ENCODE measurements at places on chromosomes 6 and 20.
A peak's percentile ranks its signal among the peaks of the same experiment; 100 is the strongest.

DNA sequence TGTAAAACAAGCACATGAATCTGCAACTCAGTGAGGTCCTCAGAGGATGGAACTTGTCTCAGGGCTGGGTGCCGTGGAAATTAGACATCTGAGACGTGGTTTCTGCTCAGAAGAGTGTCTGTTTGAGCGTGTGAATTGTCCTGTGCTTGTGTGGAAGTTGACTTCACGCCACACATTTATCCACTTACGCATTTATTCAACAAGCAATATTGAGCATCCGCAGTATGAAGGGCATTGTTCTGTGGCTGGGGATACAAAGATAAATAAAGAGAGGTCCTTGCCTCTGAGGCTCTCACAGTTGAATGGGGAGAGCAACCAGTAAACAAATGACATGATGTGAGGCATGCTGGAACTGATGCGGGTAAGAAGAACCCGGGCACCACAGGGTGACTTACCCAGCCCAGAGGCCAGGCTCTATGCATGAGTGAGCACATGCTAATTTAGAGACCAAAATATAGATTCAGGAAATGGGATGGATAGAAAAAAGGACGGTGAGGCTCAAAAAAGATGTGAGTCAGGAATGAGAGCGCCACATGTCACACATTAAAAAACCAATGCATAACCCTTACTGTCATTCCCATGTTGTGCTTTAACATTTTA lies 60.4 kb downstream of the SOBP start:
- no peak for DNase-seq

- DNase-seq = no peak
Measured at GRCh38 chr6:117795234-117795633, 111.8 kb upstream of the SLC35F1 start.

DNA sequence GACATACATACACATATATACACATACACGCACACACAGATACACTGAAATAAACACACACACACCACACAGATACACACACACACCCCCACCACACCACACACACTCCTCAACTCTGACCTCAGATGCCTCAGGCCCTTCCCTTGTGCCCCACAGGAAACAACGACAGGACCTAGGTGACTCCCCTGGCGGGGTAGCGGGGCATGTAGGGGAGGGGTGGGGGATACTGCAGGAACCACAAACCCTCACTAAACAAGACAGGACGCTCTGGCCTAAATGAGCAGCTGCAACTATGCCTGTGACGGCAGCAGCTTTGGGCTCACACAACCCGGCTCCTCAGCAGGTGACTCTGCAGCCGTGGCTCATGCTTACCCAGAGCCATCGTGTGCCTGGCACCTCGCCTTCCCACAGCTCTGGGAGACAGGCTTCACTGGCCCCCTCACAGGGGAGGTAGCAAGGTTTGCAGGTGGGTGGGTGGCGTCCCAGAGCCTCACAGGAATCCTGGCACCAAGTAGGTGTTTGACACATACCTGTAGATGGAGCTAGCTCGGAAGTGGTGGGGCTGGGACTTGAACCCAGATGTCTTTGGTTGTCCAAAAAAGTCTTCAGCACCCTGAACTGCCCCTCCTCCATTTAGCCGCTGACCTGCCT lies 100.8 kb downstream of the GRM4 start:
- no peak for DNase-seq

DNA sequence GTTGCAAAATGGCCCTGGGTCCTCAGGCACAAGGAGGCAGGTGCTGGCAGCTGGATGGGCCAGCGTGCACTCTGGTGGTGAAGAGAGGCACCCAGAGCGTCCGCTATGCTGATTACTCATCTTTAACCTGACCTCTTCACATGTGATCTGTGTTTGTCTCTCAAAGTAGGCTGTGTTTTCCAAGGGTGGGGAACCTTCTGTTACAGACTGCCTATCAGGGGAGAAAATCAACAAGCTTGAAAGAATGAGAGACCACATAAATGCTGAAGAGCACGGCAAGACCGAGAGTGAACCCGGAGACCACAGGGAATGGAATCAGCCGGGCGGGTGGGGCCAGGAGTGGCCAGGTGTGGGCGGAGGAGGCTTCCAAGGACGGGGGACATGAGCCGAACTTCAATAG lies 16.2 kb downstream of the BNIP5 start:
- DNase-seq = peak; percentile 14

DNA sequence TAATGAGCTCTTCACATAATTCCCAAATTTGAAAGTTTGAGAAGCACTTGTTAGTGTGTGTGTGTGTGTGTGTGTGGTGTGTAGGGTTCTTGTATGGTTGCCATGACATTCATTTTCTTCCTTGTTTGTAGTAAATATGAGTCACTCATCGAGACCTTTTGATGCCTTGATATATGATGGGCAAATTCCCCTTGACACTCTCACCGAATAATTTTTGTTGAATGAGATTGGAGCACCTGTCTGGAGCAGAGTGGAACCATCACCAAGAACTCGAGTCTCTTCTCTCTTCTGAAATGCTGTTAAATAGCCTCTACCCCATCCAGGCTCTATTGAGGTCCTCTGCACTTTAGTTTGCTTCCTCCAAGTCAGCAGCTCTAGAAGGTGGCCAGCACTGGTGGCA lies 29.6 kb upstream of the FAM184A start:
- DNase-seq = no peak
